ENCODE measurements at places on chromosomes 3 and 15.

DNA sequence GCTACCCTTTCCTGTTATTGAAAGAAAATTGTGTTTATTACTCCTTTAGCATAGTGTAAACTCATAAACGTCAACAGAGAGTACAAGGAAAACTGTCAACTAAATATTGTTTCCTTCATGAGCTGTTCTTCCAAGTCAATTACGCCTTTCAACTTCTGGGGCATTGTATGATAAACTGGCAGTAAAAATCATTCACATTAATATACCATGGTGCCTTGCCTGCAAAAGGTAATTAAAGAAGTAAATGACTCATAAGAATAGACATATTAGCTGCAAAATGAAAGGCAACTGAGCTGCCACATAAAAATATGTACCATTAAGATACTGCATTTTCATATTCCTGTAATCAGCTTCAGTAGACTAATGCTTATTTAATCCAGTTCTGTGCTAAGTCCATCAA is 447.3 kb downstream of the FOXP1 start:
- no peak for DNase-seq

DNA sequence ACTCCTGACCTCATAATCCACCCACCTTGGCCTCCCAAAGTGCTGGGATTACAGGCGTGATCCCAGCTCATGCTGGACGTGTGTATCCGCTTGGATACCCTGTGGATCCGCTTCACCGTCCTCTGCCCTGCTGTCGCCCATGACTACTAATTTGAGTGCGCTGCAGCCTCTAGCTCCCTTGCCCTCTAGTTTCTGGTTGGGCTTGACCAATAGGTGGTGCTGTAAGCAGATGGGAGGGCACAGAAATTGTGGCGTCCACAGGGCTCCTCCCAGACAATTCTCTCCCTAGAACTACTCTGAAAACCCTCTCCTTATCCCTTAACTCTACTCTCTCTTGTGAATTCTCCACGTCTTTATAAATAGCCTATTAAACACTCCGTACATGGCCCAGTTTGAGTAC is 36.2 kb downstream of the ZPLD1 start:
- DNase-seq, result no peak

- DNase-seq, result no peak
Observed at GRCh38 chr3:135325096-135325495, 530.0 kb downstream of the EPHB1 start.

- DNase-seq, result no peak
Observed at GRCh38 chr3:32869513-32870047, 51.8 kb downstream of the TRIM71 start.

Data from cortex of kidney (tissue), 1 donor.